ENCODE measurements at places on chromosomes 4 and X.

GRCh38 chrX:109773374-109773773 lies 40.3 kb upstream of the ACSL4 start:
- DNase-seq, result no peak

DNA sequence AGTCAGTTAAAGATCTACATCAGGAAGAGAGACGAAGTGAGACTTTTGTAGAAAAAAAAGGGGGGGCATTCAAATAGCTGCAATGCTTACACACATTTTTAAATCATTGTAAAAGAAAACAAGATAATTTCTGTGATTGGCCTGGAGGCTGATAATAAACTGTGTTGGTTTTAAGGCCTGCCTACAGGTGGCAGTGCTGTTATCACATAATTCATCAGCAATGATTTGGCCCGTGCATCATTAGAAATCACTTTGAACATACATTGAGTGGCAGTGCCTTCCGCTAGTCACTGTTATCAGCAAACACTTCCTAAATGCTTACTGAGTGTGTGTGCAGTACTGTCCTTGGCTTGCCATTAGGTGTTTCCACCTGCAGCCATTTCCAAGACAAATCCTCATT lies 831.9 kb downstream of the TRIML1 start:
- no peak for DNase-seq

GRCh38 chrX:72317139-72317538 lies 11.4 kb upstream of the CITED1 start:
- no peak for DNase-seq

DNA sequence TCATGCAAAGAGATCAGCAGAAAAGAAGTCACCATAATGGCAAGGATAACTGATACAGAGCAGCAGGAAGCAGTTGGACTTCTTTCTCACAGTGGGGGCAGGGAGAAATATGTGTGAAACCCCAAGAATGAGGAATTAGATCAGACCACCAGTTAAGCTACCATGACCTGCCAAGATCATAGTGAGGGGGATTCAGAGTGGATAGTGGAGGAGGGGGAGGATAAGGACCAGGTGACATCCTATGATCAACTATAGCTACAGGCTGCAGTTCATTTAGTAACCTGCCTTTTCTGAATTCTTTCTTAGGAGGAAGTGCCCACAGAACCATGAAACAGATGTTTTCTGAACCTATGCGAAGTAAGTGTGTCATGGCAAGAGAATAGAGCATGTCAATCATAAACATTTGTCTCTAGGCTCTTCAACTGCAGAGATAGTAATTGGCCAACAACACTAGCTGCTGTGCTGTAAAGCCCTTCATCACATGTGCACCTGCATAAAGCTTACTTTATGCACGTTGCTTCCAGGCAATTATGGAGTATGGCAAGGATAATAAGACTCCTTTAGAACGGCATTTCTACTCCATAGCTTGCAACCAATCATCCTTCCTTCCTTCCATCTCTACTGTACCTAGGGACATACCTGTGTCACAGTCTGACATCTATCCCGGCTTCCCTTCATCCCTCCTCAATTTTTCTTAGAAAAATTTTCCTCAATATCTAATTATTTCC lies 329.7 kb downstream of the EPHA5 start:
- DNase-seq, result no peak

- DNase-seq, result peak; percentile 6
Measured at GRCh38 chrX:150899191-150899757, 806 bp upstream of the CD99L2 start.

DNA sequence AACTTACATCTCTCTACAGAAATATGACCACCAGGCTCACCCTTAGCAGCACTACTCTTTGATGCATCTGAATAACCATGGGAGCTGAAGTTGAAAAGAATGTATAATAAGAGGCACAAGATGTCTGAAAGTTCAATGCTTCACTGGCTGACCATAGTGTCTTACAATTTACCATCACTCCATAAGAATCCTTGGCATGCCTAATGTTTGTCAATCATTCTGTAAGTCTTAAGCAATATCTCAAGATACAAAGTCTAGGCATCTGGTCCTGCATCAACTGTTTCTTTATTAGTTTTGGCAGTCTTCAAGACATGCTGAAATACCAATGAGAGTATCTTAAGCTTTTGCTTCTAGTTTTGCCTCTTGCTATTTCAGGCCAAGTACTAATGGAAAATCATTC lies 755.5 kb downstream of the STIM2 start:
- no peak for DNase-seq

Data from CD4-positive, alpha-beta T cell treated with Interleukin-15 for 4 hours (primary cell).